ENCODE measurements at places on chromosomes 12 and 14.
A peak's percentile ranks its signal among the peaks of the same experiment; 100 is the strongest.

DNA sequence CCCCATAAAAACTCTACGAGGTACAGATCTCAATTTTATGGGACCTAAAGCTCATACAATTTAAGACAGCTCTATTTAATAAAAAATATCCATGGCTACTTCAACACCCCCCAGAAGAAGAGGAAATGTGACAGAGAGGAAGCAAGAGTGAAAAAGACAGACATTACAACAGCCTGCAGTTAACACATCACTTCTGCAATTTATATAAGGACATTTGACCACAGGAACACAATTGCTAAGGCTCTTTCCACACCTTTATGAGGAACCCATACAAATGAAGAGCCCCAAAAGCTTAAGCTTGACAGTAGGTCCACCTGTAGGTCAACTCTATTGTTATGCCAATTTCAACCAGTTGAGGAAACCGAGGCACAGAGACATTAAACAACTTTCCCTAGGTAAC lies 5.6 kb downstream of the OR10P1 start:
- peak; percentile 41 for DNase-seq

DNA sequence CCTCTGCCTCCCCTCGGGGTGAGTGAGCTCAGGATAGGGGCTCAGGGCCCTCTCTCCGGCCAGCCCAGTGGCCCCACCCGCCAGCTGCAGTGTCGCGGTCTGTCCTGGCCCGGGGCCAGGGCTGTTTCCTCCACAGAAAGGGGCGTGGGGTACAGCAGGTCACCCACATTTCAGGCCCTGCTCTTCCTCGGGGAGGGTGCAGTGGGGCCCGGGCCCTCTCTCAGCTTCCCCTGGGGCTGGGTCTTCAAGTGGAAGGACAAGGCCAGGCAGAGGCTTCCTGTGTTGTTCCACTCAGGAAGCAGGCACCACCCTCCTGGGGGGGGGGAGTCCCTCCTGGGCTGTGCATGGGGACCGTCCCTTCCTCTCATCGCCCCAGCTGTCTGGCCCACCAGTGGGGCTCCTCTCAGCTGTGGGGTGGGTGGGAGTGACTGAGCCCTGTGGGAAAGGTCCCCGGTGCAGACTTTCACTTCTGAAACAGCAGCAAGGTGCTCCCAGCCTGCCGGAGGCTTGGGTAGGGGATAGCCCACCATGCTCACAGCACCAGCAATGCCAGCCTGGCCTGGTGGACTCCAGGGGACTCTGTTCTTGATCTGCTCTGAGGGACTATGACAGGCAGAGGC lies 3.7 kb downstream of the GPR132 start:
- no peak for DNase-seq

- DNase-seq = no peak
Observed at GRCh38 chr12:62194616-62195015, 65.6 kb upstream of the USP15 start.

GRCh38 chr12:98845957-98846356 lies 200.9 kb downstream of the APAF1 start:
- DNase-seq = no peak

DNA sequence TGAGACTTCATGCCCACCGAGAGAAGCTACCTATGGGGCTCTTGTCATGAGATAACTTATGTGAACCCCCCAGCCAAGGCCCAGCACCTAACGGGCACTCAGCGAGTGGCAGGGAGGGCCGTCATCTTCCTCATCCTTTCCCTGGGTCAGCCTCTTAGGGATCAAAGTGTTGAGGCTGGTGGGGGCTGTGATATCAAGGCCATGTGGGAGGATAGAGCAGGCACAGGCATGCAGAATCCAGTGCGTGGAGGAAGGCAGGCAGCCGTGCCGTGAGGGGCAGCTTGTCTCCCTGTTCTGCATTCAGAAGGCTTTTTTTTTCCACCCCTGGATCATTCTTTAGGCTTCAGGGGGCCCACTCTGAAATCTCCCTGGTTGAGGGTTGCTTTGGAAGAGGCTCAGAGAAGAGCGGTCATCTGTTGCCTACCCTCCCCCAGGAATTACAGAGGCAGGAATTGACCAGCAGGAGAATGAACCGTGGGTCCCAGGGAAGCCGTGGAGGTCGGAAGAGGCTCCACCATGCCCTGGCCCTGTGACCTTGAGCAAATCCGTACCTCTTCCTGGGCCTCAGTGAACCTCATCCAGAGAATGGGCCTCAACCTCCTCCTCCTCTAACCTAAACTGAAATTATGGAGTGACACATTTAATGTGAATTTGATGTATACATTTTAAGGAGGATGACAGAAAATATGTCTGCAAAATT lies 62.8 kb downstream of the BEGAIN start:
- DNase-seq = no peak

DNA sequence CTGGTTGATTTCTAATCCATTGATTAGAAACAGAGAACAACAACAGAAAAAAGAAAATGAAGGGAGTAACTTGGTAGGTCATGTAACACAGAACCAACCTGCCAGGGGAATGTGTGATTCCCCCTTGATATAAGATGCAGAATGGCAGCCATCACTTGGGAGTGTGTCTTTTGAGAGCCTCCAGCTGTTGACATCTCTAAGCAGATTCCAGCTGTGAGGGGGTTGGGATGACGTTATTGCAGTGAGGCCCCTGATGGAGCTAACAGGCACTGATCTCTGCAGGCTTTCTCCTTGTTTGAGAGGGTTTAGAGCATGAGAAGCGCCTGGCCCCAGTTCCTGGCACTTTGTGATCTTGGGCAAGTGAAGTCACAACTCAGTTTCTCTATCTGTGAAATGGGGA lies 124.9 kb downstream of the PELI2 start:
- no peak for DNase-seq

GRCh38 chr12:25884920-25885234 lies 73.6 kb upstream of the RASSF8 start:
- DNase-seq = no peak

DNA sequence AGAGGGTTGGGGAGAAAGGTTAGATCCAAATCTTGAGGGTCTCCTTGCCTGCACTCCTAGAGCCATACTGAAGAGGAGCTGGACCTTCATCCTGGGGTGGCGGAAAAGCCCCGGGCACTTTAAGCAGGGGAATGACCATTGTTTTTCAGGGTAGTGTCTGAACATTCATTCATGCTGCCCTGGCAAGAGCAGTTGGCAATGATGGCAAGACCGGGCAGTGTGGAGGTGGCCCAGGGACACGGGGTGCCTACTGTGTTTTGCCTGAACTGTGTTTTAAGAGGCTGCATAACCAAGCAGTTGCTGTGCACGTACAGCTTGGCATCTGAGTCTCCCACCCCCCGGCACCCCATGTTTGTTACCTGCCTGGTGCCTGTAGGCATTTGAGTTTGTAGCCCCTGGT lies 14.7 kb downstream of the TPCN1 start:
- DNase-seq = no peak

- DNase-seq = no peak
Observed at GRCh38 chr12:128033473-128033872, 233.5 kb upstream of the TMEM132C start.

All from globus pallidus (tissue), 1 donor.